ENCODE measurements at places on chromosomes 11 and 22.

DNA sequence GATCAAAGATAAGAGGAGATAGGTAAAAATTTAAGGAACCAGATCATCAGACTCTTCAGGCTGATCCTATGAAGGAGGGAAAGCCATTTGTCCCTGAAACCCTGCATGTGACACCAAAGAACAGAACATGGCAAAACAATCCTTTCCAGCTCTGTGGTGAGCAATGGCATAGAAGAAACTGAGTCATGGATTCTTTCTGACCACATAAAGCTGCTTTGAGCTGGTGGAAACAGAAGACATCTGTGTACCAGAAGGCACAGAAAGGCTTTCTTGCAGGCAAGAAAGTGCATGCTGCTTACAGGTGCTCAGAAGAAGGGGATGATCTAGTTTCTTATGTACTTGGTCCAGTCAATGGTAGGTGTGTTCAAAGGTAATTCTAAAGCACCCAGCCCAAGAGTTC lies 45.0 kb upstream of the APOA1 start:
- H3K4me1 ChIP-seq: no peaks in the 10 kb centered on the region
- no peak overlapping the region for H3K27ac ChIP-seq

GRCh38 chr22:20298110-20298802 lies 21.6 kb downstream of the DGCR6L start:
- no peak for DNase-seq
- H3K4me3 ChIP-seq: no peak overlapping the region
- no peaks in the 10 kb centered on the region for H3K27me3 ChIP-seq
- no peaks in the 10 kb centered on the region for H3K36me3 ChIP-seq
- H3K27ac ChIP-seq: no peak overlapping the region

DNA sequence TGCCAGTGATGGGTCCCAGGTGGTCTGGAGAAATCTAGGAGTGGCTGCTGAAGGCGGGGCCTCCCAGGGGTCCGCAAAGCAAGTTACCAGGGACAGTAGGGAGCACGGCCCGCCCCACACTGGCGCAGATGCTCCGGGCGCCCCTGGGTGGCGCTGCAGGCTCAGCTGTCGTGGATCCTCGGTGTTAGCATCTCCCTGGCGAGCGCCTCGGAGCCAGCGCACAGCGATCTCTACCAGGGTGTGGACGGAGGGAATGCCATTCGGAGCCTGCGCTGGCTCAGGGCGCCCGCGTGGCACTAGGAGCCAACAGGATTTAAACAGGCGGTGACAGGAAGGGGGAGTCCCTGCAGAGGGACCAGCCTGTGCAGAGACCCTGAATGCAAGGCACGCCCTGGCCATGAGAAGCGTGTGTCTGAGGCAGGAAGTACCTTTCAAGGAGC lies 20.2 kb downstream of the FADS3 start:
- H3K27ac ChIP-seq: peak overlapping the region; percentile 58
- peak; percentile 83 for DNase-seq
- H3K36me3 ChIP-seq: no peaks in the 10 kb centered on the region
- H3K4me1 ChIP-seq: no peaks in the 10 kb centered on the region
- H3K4me3 ChIP-seq: no peak overlapping the region

DNA sequence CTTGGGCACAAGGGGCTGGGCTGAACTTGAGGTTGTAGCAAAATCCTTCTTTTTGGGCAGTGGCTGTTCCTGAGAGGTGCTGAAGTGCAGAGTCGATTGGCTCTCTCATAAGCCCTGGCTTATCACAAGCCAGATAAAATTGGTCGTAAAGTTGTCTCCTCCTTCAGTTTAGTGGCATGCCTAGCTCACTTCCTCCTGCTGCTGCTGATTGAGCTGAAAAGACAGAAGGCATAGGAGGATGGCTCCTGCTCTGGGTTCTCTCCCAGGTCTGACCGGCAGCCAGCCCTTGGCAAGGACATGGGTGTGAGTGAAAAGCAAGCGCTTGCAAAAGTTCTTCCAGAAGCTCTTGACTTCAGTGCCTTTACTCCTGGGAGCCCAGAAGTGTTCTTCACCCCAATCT lies 83.9 kb downstream of the LDLRAD3 start:
- no peaks in the 10 kb centered on the region for H3K27me3 ChIP-seq
- H3K4me3 ChIP-seq: no peak overlapping the region
- no peaks in the 10 kb centered on the region for H3K4me1 ChIP-seq
- peak; percentile 30 for DNase-seq

DNA sequence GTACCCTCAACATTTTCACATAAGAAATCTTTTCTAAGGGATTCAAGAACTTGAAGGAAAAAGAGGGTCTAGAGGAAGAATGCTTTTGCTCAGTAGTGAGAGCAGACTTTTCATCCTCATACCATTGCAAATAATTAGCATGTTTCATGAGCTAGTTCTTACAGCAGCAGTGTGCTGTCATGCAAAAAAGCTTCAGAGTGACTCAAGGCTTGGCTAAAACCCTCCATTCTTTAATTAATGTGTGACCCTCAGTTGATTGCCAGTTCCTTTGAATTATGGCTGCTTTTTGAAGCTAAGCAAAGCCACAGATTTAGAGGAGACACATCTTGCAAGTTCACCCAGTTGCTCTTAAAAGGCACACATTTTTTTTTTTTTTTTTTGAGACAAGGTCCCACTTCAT lies 36.6 kb upstream of the PCF11 start:
- H3K36me3 ChIP-seq: no peaks in the 10 kb centered on the region
- H3K27me3 ChIP-seq: no peaks in the 10 kb centered on the region
- H3K27ac ChIP-seq: peak overlapping the region; percentile 79
- DNase-seq: no peak
- no peak overlapping the region for H3K4me3 ChIP-seq

GRCh38 chr11:84468235-84468634 lies 1158.9 kb downstream of the DLG2 start:
- H3K27ac ChIP-seq: no peak overlapping the region
- no peaks in the 10 kb centered on the region for H3K27me3 ChIP-seq
- no peak overlapping the region for H3K4me3 ChIP-seq

DNA sequence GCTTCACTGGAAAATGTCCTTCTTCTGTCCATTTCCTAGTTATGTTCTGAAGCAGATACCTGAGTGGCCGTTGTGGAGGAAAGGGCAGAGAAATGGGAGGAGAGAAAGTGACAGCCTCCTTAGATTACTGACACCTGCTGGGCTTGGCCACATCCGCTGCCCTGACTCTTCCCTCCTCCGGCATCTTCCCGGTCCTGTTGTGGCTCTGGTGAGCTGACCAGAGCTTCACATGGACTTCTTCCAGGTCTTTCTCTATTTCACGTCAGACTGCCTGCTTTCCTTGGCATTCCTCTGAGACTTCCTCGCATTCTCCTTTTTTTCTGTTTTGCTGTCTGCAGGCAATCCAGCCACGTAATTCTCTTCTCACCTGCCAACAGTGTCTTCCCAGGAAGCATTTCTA lies 138.7 kb upstream of the E2F8 start:
- H3K27ac ChIP-seq: no peak overlapping the region
- no peaks in the 10 kb centered on the region for H3K27me3 ChIP-seq
- no peak overlapping the region for H3K4me3 ChIP-seq
- H3K36me3 ChIP-seq: no peaks in the 10 kb centered on the region

DNA sequence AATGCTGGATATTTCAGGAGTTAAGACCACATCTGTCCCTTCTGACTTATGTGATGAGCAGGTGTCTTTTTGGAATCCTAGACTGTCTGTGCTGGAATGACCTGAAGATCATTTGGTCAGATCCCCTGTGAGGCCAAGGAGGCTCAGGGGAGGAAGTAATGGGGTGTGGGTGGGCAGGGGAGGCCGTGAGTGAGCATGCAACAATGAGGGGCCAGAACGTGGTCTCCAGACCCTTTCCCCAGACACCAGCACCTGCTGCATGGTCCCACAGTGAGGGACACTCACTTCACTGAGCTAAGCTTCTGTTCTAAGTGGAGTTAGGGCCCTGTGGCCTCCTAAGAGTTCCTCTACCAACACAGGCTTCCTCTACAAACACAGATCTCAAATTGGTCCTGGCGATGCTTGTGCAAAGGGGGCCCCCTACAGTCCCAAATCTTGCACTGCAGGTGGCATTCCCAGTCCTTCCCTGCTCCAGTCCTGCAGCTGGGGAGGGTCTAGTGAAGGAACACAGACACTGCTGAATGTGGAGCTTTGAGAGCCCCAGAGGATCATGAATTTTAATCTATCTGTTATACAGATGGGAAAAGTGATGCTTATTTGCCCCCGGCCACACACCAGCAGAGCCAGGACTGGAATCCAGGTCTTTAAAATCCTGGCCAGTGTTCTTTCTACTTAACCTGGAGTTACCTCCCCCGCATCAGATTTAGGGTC lies 7.4 kb downstream of the USP2 start:
- no peak overlapping the region for H3K4me3 ChIP-seq
- H3K27me3 ChIP-seq: no peaks in the 10 kb centered on the region
- H3K36me3 ChIP-seq: no peaks in the 10 kb centered on the region
- DNase-seq: peak; percentile 81

DNA sequence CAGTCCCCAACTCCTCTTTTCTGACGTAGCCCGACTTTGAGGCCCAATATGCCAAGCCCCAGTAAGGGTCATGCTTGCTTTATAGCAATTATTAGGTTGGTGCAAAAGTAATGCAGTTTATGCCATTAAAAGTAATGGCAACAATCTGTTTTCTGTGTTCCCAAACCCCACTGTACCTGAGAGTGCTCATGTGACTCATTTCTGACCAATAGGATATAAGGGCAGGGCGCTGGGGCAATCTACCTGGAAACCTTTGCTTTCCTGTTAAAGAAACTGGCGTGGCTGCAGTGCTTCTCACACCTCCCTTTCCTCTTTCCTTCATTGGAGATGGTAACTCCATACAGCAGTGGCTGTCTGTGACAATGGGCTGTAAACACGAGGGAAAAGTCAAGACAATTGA lies 78.9 kb upstream of the MPPED2 start:
- no peaks in the 10 kb centered on the region for H3K27me3 ChIP-seq
- DNase-seq: no peak
- H3K4me1 ChIP-seq: no peaks in the 10 kb centered on the region
- H3K36me3 ChIP-seq: no peaks in the 10 kb centered on the region
- H3K27ac ChIP-seq: no peak overlapping the region

- no peaks in the 10 kb centered on the region for H3K36me3 ChIP-seq
- no peak overlapping the region for H3K27ac ChIP-seq
- DNase-seq: no peak
Measured at GRCh38 chr11:111413849-111414248, 34.8 kb upstream of the POU2AF1 start.

DNA sequence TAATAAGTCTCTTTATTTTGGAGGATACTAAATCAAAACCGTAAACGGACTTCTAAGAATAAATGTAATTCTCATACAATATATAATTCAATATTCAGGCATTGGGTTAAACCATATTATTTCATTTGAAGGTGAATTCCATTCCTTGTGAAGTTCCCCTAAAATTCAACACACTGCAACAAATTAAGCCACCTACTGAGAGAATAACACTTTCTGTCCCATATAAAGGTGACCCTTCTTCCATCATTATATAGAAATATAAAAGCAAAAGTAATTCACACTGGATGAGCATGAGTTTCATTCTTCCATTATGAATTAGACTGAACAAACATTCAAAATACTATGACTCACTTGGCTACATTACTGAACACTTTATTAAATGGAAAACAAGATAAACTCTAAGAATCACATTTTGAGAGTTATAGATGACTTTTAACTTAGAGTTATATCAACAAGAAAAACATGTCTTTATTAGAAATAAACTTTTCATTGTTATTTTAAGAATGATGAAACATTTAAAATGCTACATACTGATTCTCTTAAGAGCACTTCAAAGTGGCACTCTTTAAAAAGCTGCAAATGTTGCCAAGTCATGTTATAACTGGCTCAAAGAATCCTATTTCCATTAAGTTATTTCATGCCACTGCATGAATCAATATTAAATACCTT lies 2.8 kb downstream of the SESN3 start:
- H3K4me3 ChIP-seq: no peak overlapping the region
- no peak overlapping the region for H3K27ac ChIP-seq
- no peaks in the 10 kb centered on the region for H3K27me3 ChIP-seq
- H3K4me1 ChIP-seq: no peaks in the 10 kb centered on the region
- no peaks in the 10 kb centered on the region for H3K36me3 ChIP-seq

DNA sequence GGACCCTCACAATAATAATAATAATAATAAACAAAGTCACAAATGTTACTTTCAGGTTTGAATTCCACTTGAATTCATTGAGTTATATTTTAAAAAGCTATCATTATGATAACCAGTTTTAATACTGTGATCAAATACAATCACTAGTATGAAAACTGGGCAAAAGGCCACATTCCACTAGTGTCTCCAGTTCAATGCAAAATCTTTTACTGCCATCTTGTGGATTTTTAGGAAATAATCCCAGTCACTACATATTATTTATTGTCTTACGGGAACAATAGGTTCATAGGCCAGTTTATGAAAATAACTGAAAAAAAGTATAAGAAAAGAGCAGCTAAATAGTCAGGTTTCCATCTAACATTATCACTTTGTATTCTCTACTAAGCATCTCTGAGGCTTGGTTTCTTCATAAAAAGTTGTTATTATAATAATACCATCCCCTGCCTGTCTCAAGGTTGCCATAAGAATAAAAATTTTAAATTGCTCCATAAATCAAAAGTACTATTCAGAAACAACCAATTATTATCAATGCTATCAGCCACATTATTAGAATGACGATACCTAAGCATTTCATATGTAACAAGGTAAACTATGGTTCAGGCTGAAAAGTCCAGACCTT lies 533.9 kb upstream of the CCDC90B start:
- H3K36me3 ChIP-seq: no peaks in the 10 kb centered on the region
- DNase-seq: no peak
- no peak overlapping the region for H3K4me3 ChIP-seq
- no peaks in the 10 kb centered on the region for H3K27me3 ChIP-seq
- H3K27ac ChIP-seq: no peak overlapping the region
- H3K4me1 ChIP-seq: no peaks in the 10 kb centered on the region

DNA sequence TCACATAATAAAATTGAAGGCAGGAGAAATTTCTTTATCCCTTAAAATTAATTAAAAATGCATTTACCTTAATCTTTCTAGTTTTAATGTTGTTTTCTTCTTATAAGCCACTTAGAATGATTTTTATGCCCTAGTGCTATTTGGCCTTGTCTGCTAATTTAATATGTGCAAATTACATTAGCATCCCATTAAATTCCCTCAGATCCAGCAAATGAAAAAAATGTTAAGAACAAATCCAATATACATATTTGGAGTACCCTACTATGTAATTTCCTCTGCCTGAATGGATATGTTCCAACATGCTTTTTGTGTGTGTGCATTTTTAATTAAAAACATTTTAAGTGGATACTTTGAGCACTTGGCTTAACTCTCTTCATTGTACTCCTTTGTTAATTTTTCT lies 56.9 kb downstream of the TNRC6B start:
- no peak overlapping the region for H3K27ac ChIP-seq
- no peaks in the 10 kb centered on the region for H3K27me3 ChIP-seq
- peaks cover 5% of the 10 kb centered on the region for H3K4me1 ChIP-seq
- no peak for DNase-seq

GRCh38 chr11:43686207-43686606 lies 5.7 kb downstream of the HSD17B12 start:
- H3K4me3 ChIP-seq: no peak overlapping the region
- no peaks in the 10 kb centered on the region for H3K4me1 ChIP-seq
- H3K27ac ChIP-seq: no peak overlapping the region

- no peak for DNase-seq
- no peak overlapping the region for H3K4me3 ChIP-seq
- no peaks in the 10 kb centered on the region for H3K27me3 ChIP-seq
- H3K27ac ChIP-seq: no peak overlapping the region
- H3K4me1 ChIP-seq: no peaks in the 10 kb centered on the region
Measured at GRCh38 chr22:42160251-42160650, 29.6 kb upstream of the CYP2D6 start.

- no peaks in the 10 kb centered on the region for H3K27me3 ChIP-seq
- no peaks in the 10 kb centered on the region for H3K36me3 ChIP-seq
- no peak for DNase-seq
Measured at GRCh38 chr22:29457730-29458129, 19.3 kb downstream of the RFPL1 start.

GRCh38 chr22:43745411-43745770 lies 66.7 kb downstream of the EFCAB6 start:
- no peak overlapping the region for H3K4me3 ChIP-seq
- H3K36me3 ChIP-seq: no peaks in the 10 kb centered on the region
- peaks cover 5% of the 10 kb centered on the region for H3K4me1 ChIP-seq
- no peak overlapping the region for H3K27ac ChIP-seq
- no peaks in the 10 kb centered on the region for H3K27me3 ChIP-seq
